ENCODE measurements at places on chromosomes 3 and 15.

- no peaks in the 10 kb centered on the region for H3K27me3 ChIP-seq
- no peak for DNase-seq
- peak overlapping the region; percentile 64 for H3K27ac ChIP-seq
- H3K36me3 ChIP-seq: no peaks in the 10 kb centered on the region
Observed at GRCh38 chr3:48241796-48242455, 1.0 kb downstream of the ZNF589 start.

DNA sequence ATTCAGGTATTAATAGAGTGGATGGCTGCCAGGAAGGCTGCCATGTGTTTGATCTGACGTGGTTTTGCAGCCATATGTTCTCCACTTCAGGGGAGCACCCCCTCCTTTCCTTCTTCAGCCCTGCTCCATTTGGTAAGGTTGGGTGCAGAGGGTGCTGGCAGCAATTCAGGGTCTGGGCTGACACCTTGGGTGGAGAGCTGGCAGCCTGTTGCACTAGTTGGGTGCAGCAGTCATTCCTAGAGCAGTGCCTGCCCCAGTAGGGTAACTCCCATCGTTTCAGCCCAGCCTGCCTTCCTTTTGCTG lies 1.5 kb downstream of the TYRO3 start:
- H3K4me3 ChIP-seq: peak overlapping the region; percentile 42
- H3K27me3 ChIP-seq: peaks cover 14% of the 10 kb centered on the region
- no peaks in the 10 kb centered on the region for H3K36me3 ChIP-seq
- H3K4me1 ChIP-seq: peaks cover 24% of the 10 kb centered on the region
- no peak for DNase-seq

DNA sequence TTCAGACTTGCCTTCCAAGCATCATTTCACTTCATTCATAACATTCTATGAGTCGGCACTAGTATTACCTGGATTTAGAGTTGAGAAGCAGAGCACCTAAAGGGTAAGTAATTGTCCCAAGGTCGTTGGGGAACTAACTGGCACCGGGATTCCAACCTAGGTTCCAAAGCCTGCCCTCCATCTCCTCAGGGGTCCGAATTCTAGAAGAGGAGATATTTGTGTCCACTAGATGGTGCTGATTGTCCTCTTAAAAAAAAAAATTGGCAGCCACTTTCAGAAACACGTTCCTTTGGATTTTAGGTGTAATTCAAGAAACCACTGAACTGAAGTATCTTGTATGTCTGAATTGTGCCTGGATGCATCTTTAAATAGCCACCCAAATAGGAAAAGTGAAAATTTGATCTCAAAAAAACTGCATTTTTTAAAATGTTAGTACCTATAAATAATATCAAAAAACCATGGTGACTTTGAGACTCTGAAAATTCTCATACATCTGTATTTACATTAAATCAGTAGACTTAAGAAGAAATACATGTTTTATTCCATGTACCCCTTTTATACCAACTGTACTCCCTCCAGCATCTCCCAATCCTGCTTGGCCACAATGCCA lies 3.9 kb upstream of the FSIP1 start:
- H3K36me3 ChIP-seq: no peaks in the 10 kb centered on the region
- H3K27ac ChIP-seq: no peak overlapping the region
- H3K4me1 ChIP-seq: peaks cover 33% of the 10 kb centered on the region
- peaks cover 2% of the 10 kb centered on the region for H3K27me3 ChIP-seq
- no peak for DNase-seq

DNA sequence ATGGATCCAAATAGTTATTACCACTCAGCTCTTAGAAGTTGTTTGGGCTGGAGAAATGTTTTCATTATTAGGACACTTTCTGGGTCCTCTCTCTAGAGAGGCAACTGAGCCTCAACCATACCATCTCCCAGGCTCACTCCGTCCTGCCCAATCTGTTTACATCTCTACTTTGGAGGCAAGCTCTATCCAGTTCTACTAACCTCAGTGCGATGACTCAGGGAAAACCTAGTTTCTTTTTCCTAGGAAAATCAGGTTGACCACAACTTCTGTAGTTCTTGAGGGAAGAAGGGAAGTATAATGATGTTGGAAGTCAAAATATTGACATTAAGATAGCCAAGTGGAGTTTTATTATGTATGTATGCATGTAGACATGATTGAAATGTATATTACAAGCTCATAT lies 40.4 kb downstream of the LPP start:
- no peak overlapping the region for H3K27ac ChIP-seq
- no peak overlapping the region for H3K4me3 ChIP-seq
- DNase-seq: no peak
- H3K36me3 ChIP-seq: no peaks in the 10 kb centered on the region
- peaks cover 5% of the 10 kb centered on the region for H3K27me3 ChIP-seq

DNA sequence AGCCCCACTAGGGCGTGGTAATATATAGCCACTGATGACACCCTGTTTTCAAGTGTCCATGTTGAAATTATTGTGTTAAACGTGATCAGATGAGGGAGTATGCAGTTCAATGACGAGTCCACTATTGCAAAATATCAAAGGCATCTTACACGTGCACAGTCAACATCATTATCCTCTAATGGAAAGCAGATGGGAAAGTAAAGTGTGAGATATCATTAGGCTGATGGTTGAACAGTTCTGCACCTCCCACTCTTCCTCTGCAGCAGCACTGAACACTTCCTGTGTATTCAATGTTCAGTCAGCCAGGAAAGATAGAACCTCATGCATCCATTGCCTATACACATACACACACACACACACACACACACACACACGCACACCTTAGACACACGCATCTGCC lies 431.8 kb upstream of the CCDC54 start:
- H3K4me1 ChIP-seq: no peaks in the 10 kb centered on the region
- no peak overlapping the region for H3K4me3 ChIP-seq
- H3K27me3 ChIP-seq: no peaks in the 10 kb centered on the region
- H3K36me3 ChIP-seq: no peaks in the 10 kb centered on the region
- H3K27ac ChIP-seq: no peak overlapping the region

DNA sequence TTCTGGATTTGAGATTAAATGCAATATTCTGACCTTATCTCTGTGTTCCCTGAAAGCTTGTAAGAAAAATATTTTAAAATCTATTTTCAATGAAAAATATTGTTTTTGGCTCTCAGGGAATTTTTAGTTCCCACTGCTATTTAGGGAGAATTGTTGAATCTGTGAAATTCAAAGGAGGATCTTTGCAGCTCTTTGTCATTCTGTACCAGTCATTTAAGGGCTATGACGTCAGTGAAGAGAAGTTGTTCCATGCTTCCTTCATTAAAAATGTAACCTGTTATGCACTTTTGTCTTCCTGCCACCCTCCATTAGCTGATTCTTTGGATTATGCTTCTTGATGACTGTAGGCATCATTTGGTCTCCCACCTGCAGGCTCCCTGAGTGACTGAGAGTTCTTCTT lies 427.8 kb upstream of the C2CD4B start:
- DNase-seq: no peak
- no peak overlapping the region for H3K27ac ChIP-seq
- H3K4me3 ChIP-seq: no peak overlapping the region

DNA sequence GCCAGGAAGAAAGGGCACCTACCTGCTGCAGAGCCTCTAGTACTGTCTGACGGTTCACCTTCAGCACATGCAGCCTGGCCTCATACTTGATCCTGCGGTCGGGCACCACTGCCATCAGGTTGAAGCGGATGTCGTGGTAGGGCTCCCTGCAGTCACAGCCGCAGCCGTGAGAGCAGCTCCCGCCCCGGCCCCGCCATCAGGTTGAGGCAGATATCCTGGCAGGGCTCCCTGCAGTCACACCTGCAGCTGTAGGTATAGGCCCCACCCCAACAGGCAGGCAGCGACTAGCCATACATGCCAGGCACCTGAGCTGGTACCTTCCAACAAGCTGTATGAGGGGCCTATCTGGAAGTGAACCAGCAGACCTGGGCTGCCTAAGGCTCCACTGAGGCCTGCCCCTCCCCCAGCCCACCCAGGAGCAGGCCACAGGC lies 38.7 kb downstream of the SEMA3G start:
- H3K4me3 ChIP-seq: no peak overlapping the region
- H3K36me3 ChIP-seq: no peaks in the 10 kb centered on the region
- no peak overlapping the region for H3K27ac ChIP-seq
- DNase-seq: no peak

GRCh38 chr15:97893967-97894366 lies 66.5 kb upstream of the ARRDC4 start:
- no peaks in the 10 kb centered on the region for H3K36me3 ChIP-seq
- no peaks in the 10 kb centered on the region for H3K4me1 ChIP-seq
- H3K27ac ChIP-seq: no peak overlapping the region
- no peaks in the 10 kb centered on the region for H3K27me3 ChIP-seq
- no peak for DNase-seq

DNA sequence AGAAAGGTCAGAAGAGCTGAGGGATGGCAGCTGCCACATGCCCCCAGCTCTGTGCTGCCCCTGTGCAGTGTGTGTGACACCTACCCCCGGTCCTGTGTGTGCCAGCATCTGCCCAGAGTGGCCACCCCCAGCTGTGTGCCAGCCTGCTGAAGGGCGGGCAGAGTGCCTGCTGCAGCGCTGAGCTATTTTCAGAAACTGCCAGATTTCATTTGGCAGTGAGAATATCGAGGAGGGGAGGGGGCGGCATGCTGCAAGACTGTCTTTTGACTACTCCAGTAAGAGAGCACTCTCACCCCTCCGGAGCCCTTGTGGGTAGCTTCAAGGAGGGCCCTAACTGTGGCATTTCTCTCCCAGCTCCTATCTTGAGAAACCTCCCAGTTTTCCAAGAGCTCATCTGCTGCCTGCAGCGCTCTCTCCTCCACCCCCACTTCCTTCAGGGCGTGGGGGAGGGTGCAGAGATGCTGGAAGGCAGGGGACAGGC lies 25.2 kb upstream of the DOCK3 start:
- H3K27ac ChIP-seq: peak overlapping the region; percentile 95
- H3K27me3 ChIP-seq: peaks cover 5% of the 10 kb centered on the region
- peak overlapping the region; percentile 25 for H3K4me3 ChIP-seq

DNA sequence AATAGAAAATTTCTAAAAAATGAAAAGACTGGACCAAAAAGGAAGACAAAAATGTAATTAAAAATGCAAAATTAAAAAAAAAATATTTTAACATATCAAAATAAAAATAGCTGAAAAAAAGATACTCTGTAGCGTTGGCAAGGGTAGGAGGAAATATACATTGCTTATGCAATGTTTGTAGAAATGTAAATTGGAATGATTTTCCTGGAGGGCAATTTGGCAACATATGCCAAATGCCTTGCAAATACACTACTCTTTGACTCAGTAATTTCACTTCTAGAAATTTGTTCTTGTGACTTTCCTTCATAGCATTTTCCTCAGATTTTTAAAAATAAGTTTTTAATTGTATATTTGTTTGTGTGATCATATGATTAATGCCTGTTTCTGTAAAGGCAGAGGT lies 296.6 kb downstream of the ZNF621 start:
- no peaks in the 10 kb centered on the region for H3K27me3 ChIP-seq
- no peaks in the 10 kb centered on the region for H3K4me1 ChIP-seq
- H3K27ac ChIP-seq: no peak overlapping the region
- no peak for DNase-seq

GRCh38 chr15:68769702-68770101 lies 51.0 kb downstream of the ANP32A start:
- H3K27me3 ChIP-seq: peaks cover 2% of the 10 kb centered on the region
- H3K4me1 ChIP-seq: no peaks in the 10 kb centered on the region
- no peak overlapping the region for H3K27ac ChIP-seq
- peaks cover 4% of the 10 kb centered on the region for H3K36me3 ChIP-seq

GRCh38 chr15:67955252-67955651 lies 98.9 kb upstream of the PIAS1 start:
- no peaks in the 10 kb centered on the region for H3K4me1 ChIP-seq
- H3K4me3 ChIP-seq: no peak overlapping the region
- no peak for DNase-seq
- peaks cover 4% of the 10 kb centered on the region for H3K36me3 ChIP-seq
- H3K27ac ChIP-seq: no peak overlapping the region

Data from glutamatergic neuron (in vitro differentiated cells).